ENCODE measurements at places on chromosomes 11 and 22.

GRCh38 chr11:132125988-132126871 is 755.8 kb downstream of the NTM start:
- no peak for DNase-seq

GRCh38 chr11:11814614-11815452 is 26.9 kb upstream of the USP47 start:
- DNase-seq = peak; percentile 74

- DNase-seq = peak; percentile 10
Measured at GRCh38 chr22:22836635-22837034, 51.0 kb upstream of the IGLL5 start.

DNA sequence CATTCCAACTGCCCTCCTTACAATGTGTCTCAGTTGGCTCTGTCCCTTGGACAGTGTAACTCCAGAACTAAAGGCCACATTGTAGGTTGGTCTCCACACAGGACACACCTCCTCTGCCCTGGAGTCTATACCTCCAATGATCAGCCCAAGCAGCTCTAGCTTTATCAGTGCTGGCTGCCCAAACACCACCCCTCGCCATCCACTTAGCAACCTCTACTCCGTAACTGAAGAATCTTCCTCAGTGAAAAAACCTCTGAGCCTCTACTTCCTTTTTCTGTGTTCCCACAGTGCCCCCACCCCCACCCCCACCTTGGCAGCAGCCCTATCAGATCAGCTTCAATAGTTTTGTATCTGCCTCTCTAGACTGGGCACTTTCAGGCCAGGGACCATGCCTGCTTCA is 33.4 kb downstream of the SERPINH1 start:
- DNase-seq = no peak

DNA sequence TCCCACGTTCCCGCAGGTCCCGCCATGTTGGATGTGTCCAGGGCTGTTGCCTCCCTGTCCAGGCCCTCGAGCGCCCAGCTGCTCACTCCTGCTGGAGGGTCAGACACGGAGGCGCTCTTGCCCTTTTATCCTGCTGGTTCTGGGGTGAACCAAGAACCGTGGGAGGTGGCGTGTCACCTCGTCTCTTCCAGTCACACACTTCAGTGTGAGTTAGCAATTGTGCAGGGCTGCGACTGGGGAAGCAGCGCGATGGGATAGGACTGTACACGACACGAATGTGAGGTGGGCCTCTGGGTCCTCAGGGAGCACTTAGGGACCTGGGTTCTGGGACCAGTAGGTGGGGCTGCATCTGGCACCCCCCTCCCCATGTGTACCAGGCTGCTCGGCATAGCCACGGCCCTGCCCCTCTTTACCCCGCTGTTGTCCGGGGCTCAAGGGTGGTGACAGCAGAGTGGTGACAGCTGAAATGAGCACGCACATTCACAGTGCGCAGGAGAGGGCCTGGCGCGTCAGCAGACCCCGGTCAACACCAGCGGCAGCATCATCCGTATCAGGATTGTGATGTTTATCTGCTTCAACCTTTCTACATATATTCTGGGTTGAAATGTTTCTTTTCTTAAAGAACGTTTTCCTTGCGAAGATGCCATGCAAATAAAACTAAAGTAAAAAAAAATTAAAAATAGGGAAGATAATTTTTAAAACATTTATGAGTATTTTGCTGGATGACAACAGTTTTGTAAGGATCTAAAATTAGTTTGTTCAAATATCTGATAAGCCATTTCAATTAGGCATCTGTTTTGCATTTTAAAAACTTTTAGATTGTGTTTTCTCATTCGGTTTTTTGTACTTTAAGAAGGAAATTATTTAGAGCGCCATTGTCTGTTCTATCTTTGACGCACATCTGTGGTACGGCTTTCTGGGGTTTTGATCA is 210.7 kb downstream of the TBC1D22A start:
- DNase-seq = no peak

- DNase-seq = no peak
Measured at GRCh38 chr11:27248576-27249509, 114.2 kb downstream of the CCDC34 start.

DNA sequence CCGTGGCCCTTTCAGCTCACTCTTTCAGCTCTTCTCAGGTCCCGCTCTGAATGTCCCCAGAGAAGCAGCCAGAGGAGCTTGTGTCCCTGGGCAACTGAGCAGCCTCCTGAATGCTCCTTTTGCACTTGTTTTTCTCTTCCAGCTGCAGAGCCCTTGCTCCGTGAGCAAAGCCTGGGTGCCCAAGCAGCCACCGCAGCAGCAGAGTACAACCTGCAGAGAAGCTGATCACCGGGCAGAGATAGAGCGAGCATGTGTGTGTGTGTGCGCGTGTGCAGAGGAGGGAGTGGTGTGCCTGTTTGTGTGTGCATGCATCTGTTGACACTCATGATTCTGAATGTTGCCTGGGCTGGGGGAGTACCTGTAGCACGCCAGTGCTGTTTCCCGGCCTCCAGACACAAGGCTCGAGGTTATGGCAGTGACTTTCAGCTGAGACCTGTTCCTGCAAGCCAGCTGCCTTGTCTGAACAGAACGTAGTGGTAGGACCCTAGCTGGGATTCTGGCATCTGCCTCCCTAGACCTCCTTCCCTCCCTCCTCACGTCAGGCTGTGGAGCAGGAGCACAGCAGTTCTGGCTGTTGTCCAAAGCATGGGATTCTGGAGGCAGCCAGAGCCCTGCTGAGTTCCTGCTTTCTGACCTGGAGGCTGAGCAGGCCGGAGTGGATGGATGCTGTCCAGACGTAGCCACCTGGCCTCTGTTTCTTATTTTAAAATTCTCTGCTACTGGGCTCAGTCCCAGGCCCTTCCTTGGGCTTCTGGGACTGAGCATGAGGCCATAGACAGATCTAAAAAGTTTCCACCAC is 4.5 kb upstream of the MAPK8IP1 start:
- DNase-seq = no peak

- no peak for DNase-seq
Measured at GRCh38 chr11:71402878-71403277, 45.3 kb downstream of the DHCR7 start.

DNA sequence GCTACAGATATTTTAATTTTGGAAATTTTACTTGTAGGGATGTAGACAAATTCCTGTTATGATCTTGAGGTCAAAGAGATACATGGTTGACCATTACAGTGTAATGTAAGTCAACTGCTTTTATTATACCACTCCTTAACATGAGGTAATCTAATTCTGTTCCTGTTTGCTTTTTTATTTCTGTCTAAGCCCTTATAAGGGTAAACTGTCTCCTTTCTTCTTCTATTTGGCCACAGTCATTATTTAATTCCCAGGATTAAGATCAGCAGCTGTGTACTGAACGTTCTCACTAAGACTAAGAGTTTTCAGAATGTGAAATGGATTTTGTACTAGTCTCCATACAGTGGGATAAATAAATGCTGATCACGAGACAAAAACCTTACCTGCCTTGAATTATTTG is 32.8 kb downstream of the C2CD3 start:
- DNase-seq = peak; percentile 22

GRCh38 chr11:62715150-62716130 is 8.0 kb downstream of the GNG3 start:
- DNase-seq = no peak

- DNase-seq = no peak
Measured at GRCh38 chr11:97905101-97905500, 1115.6 kb upstream of the CNTN5 start.

- peak; percentile 1 for DNase-seq
Measured at GRCh38 chr11:112408517-112408916, 147.9 kb upstream of the PLET1 start.

DNA sequence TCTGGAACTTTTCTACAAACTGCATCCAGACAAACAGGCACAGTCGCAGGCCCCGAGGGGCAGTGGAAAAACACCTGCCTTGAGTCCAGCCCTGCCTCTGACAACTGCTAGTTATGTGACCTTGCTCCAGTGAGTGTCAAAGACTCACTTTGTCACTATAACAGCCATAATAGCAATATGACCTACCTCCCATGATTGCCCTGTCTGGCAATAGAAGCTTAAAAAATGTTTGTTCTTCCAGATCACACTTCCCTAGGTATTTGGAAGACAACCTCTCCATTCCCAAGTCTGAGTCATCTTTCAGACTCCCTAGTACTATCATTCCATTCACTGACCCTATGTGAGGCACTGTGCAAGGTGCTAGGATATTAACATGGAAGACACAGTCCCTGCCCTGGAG is 74.5 kb downstream of the RPL27A start:
- peak; percentile 79 for DNase-seq

DNA sequence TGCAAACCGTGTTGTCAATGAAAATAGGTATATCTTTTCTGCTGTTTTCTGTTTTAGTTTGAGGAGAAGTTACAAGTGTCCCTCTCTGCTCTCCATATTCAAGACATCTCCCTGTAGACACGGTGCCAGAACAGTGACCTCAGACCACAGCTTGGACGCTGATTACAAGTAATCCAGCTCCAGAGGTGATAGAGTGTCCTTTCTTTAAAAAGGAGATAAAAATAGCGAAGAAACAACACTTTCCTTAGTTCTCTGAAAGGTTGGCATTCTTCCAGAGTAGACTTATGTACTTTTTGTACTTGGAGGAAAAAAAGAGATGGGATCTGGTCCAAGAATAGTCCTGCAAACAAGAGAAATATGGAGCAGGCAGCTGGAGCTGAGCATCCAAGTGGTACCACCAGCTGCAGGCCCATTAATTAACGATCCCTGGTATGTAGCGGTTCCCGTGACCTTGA is 43.0 kb upstream of the WT1 start:
- peak; percentile 2 for DNase-seq

- DNase-seq = no peak
Measured at GRCh38 chr11:123323568-123323967, 106.5 kb upstream of the GRAMD1B start.

DNA sequence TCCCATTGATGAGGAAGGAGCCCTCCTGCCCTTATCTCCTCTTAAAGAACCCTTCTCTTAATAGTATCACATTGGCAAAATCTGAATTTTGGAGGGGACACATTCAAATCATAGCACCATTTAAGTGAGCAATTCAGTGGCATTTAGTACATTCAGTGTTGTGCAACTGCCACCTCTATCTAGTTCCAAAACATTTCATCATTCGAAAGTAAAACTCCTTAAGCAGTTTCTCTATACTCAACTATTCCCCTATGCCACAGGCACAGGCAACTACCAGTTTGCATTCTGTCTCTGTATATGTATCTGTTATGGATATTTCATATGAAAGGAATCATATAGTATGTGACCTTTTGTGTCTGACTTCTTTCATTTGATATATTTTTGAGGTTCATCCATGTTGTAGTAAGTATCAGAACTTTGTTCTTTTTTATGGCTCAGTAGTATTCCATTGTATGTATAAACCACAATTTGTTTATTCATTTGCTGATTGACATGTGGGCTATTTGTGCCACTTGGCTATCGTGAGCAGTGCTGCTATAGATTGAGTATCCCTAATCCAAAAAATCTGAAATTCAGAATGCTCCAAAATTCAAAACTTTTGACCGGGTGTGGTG is 22.9 kb downstream of the FAR1 start:
- DNase-seq = no peak

DNA sequence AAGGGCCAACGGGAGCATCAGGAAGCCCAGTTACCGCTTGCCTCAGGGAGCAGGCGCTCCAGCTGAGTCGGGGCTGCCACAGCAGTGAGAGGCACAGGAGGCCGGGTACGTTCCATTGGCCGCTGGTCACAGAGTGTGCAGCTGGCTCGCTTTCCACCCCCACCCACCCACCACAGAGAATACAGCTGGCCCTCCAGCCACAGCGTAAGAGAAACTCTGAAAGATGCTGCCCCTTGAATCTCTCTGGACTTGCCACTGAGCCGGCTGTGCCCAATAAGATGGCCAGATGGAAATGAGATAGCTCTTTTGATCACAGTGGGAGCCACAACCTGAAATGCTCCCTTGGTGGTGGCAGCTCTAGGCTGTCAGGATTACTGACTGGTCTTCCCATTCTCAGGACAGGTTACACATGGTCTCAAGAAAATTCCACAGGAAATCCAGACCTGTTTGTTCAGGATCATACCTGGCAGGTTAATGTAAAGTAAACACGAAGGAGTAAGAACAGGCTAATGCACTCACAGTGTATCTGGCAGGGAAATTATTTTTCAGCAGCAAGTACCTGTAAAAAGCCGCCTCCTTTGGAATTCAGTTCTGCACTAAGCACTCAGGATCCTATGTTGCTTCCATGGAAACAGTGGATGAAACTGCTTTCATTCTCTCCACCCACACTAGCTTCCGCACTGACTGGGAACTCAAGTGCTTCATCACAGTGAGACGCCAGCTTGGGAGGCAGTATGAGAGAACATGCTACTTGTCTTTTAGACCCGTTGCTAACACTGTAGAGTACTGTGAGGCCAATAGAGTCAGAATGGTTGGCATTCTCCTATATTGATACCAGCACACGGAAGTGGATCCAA is 16.5 kb downstream of the SIAE start:
- peak; percentile 38 for DNase-seq

DNA sequence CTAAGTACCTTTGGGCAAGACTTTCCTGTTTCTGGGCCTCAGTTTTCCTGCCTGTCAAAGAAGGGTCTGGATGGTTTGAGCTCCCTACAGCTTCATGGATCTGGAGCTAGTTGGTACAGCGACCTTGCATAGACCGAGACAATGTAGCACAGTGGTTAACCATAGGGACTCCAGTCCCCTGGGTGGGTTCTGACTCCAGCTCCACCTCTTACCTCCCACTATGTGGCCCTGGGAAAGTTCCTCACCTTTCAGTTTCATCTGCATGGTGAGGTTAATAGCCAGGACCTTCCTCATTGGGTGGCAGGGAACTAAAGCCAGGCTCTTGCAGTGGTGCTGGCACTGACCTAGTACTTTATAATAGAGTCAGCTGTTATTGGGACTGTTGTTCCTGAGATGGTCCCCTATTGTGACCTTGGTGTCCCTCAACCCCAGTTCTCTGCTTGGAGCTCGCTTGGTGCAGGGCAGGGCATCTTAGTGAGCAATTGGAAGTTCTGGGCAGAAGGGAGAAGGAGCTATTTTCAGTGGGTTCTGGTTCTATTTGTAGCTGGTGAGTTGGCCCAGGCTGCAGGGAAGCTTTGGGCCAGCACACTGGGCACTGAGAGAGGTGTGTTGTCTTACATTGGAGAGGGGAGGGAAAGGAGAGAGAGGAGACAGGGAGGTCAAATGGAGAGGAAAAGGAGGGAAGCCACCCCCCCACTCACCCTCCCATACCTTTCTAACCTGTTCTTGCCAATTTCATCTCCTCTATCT is 10.7 kb upstream of the MTMR3 start:
- no peak for DNase-seq

DNA sequence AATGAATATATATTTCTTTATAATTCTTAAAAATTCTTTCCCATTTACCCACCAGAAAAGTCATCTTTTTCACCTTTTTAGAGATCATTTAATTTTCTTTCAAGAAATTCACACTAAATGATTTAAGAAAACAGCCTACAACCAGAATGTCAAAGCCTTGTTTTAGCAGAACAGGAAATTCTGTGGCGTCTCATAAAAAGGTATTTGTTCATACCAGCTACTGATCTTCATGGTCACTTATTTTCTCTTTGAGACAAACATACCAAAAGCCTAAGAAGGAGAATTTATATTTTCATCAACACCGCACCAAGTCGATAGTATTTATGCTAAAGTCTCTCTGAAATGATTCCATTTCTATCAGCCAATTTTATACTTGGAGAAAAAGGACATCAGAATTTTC is 105.3 kb downstream of the ETS1 start:
- DNase-seq = no peak
